Natural killer cell treated with Interleukin-12 subunit alpha and Interleukin-12 subunit beta and Interleukin-15 and Interleukin-18, amount 100 ng/mL, for 72 hours (primary cell): ENCODE measurements at places on chromosomes 6 and 20.

DNA sequence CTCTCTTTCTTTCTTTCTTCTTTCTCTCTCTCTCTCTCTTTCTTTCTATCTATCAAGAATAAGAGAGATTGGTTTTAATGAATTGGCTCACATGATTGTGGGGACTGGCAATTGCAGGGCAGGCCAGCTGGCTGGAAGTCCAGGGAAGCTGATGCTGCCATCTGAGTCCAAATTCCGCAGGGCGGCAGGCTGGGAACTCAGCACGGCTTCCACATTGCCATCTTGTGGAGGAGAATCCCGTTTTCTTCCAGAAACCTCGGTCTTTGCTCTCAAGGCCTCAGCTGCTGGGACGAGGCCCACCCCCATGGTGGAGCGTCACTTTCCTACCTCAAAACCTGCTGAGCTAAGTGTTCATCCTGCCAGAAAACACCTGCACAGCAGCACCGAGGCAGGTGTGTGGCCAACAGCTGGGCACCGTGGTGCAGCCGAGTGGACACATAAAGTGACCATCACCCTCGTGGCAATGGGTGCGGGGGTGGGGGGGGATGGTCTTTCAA is 58.8 kb upstream of the SLCO4A1 start:
- no peak overlapping the region for H3K27ac ChIP-seq
- no peaks in the 10 kb centered on the region for H3K36me3 ChIP-seq
- no peak overlapping the region for H3K4me3 ChIP-seq
- H3K27me3 ChIP-seq, result peaks cover 31% of the 10 kb centered on the region
- no peak for DNase-seq

GRCh38 chr6:79941489-79942151 is 5.7 kb downstream of the ELOVL4 start:
- peak overlapping the region; percentile 70 for H3K4me3 ChIP-seq
- DNase-seq, result no peak
- peaks cover 32% of the 10 kb centered on the region for H3K27me3 ChIP-seq
- no peaks in the 10 kb centered on the region for H3K36me3 ChIP-seq
- peaks cover 10% of the 10 kb centered on the region for H3K4me1 ChIP-seq

DNA sequence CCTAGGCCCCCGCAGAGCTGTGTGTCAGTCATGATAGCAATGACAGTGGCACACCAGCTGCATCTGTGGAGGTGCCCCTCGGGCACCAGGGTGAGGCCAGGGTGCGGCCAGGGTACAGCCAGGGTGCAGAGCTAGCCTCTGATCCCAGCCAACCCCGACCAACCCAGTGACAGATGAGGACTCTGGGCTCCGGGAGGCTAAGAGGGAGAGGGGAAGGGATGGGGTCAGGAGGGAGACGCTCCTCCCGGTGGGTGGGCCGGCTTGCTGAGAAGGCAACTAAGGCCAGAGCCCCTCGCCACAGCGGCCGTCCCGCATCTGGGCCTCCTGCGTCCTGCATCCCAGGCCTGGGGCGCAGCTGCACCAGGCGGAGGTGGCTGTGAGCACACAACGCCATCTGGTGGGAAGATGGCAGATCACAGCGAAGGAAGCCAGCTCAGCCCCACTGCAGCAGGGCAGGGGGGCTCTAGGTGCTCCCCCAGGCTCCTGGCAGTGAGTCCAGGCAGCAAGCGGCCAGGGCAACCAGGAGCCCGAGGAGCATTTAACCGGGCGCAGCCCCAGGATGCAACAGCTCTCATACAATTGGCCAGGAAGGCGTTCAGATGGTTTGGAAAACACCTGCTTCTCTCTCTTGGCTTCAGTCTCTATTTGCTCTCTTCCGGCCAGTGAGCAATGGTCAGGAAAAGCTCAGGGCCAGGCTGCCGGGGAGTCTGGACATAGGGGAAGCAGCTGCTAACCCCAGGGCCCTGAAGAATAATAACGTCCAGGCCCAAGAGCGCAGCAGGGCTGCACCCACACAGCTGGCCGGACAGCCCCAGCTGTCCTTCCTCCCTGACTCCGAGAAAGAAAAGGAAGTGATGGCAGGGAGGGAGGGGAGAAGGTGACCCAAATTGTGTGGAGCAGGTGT is 169.4 kb downstream of the TAF4 start:
- no peaks in the 10 kb centered on the region for H3K27me3 ChIP-seq
- no peaks in the 10 kb centered on the region for H3K4me1 ChIP-seq
- DNase-seq, result no peak
- no peak overlapping the region for H3K27ac ChIP-seq
- H3K4me3 ChIP-seq, result no peak overlapping the region

GRCh38 chr6:166341464-166341863 is 881 bp downstream of the SFT2D1 start:
- H3K36me3 ChIP-seq, result peaks cover 5% of the 10 kb centered on the region
- no peaks in the 10 kb centered on the region for H3K27me3 ChIP-seq
- peak overlapping the region; percentile 87 for H3K4me3 ChIP-seq
- no peak for DNase-seq

GRCh38 chr20:61643656-61644377 is 391.8 kb downstream of the CDH4 start:
- peaks cover 4% of the 10 kb centered on the region for H3K27me3 ChIP-seq
- DNase-seq, result no peak
- H3K27ac ChIP-seq, result no peak overlapping the region
- H3K4me1 ChIP-seq, result no peaks in the 10 kb centered on the region
- H3K4me3 ChIP-seq, result no peak overlapping the region

DNA sequence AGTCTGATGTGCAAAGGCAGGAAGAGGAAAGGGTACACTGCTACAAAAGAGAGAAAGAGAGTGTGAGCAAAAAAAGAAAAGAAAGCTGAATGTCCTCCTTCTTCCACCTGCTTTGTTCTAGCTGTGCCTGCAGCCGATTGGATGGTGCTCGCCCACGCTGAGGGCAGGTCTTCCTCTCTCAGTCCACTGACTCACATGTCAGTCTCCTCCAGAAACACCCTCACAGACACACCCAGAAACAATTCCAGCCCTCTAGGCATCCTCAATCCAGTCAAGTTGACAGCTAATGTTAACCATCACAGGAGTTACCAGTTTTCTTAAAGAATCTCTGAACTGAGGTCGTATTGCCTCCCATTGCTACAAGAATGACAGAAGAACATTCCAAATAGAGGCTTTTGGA is 411.9 kb upstream of the SASH1 start:
- H3K27ac ChIP-seq, result no peak overlapping the region
- no peaks in the 10 kb centered on the region for H3K27me3 ChIP-seq
- peaks cover 7% of the 10 kb centered on the region for H3K36me3 ChIP-seq
- no peak overlapping the region for H3K4me3 ChIP-seq

GRCh38 chr6:88111991-88112390 is 54.2 kb downstream of the CNR1 start:
- peaks cover 25% of the 10 kb centered on the region for H3K27me3 ChIP-seq
- no peak for DNase-seq
- no peak overlapping the region for H3K27ac ChIP-seq
- no peak overlapping the region for H3K4me3 ChIP-seq

- H3K4me1 ChIP-seq, result no peaks in the 10 kb centered on the region
- no peak overlapping the region for H3K4me3 ChIP-seq
- peaks cover 10% of the 10 kb centered on the region for H3K27me3 ChIP-seq
- no peaks in the 10 kb centered on the region for H3K36me3 ChIP-seq
- H3K27ac ChIP-seq, result no peak overlapping the region
- no peak for DNase-seq
These were observed 211.5 kb upstream of the FOXA2 start for GRCh38 chr20:22795871-22796270.

GRCh38 chr6:14537030-14537429 is 419.5 kb downstream of the CD83 start:
- H3K4me3 ChIP-seq, result no peak overlapping the region
- H3K27me3 ChIP-seq, result no peaks in the 10 kb centered on the region
- no peaks in the 10 kb centered on the region for H3K36me3 ChIP-seq
- H3K27ac ChIP-seq, result no peak overlapping the region
- no peak for DNase-seq
- H3K4me1 ChIP-seq, result peaks cover 5% of the 10 kb centered on the region

GRCh38 chr6:17161076-17161475 is 59.2 kb downstream of the STMND1 start:
- no peak overlapping the region for H3K27ac ChIP-seq
- no peaks in the 10 kb centered on the region for H3K4me1 ChIP-seq
- H3K4me3 ChIP-seq, result no peak overlapping the region
- H3K27me3 ChIP-seq, result peaks cover 9% of the 10 kb centered on the region
- no peaks in the 10 kb centered on the region for H3K36me3 ChIP-seq

- peaks cover 26% of the 10 kb centered on the region for H3K27me3 ChIP-seq
- no peak for DNase-seq
- no peaks in the 10 kb centered on the region for H3K4me1 ChIP-seq
- no peaks in the 10 kb centered on the region for H3K36me3 ChIP-seq
These were observed 3.9 kb downstream of the OTOR start for GRCh38 chr20:16752082-16752481.

DNA sequence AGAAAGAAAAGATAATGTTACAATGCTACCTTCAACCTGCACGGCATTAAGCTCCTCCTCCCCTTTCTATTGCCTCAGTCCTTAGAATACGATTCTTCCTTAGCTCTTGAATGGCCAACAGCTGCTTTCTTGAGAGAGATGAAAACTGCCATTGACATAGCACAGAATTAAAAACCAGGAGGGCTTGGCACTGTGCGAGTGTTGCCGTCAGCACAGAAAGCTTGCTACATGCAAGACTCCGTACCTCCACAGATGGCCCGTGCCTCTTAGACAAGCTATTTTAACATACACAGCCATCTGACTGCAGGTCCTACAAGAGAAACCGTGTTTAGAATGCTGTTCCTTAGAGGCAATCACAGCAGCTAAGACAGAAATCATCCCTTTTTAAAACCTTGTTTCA is 51.7 kb downstream of the ALDH5A1 start:
- H3K4me1 ChIP-seq, result no peaks in the 10 kb centered on the region
- no peaks in the 10 kb centered on the region for H3K36me3 ChIP-seq
- no peak overlapping the region for H3K4me3 ChIP-seq
- H3K27ac ChIP-seq, result no peak overlapping the region

DNA sequence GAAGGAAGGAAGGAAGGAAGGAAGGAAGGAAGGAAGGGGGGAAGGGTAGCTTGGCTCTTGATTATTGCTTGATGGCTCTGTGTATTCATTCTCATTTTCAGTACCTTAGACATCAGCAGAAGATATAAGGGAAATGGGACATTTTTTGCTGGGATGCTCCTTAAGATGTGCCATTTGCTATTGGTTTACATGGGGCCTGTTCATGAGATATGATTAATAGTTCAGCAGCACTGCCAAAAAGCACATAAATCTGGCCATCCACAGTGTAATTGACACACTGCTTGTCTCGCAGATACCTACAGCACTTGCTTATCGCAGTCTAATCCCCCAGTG is 137.5 kb upstream of the JARID2 start:
- no peak for DNase-seq
- H3K27me3 ChIP-seq, result peaks cover 4% of the 10 kb centered on the region

GRCh38 chr6:75830959-75831885 is 82.2 kb downstream of the MYO6 start:
- no peaks in the 10 kb centered on the region for H3K36me3 ChIP-seq
- no peak overlapping the region for H3K27ac ChIP-seq
- peak overlapping the region; percentile 28 for H3K4me3 ChIP-seq
- DNase-seq, result no peak

DNA sequence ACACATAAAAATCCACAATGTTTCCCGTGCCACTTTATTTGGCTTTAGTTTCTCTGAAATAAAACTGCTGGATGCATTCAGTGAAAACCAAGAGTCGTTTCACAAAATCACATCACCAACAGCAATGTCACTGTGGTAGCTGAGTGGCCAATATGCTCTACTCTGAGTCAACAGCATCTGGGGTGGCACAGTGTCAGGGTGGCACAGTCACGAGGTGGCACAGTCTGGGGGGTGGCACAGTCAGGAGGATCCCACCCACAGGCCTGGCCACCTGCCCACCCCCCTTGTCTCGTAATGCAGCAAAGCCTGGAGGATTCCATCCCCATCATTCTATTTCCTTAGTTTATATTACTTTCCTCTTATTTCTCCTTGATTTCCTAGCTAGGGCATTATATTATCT is 87.0 kb downstream of the ANKRD60 start:
- H3K27me3 ChIP-seq, result peaks cover 14% of the 10 kb centered on the region
- DNase-seq, result no peak
- H3K36me3 ChIP-seq, result no peaks in the 10 kb centered on the region
- H3K27ac ChIP-seq, result no peak overlapping the region
- H3K4me1 ChIP-seq, result no peaks in the 10 kb centered on the region
- no peak overlapping the region for H3K4me3 ChIP-seq

GRCh38 chr6:145244349-145245100 is 490.8 kb downstream of the EPM2A start:
- no peaks in the 10 kb centered on the region for H3K36me3 ChIP-seq
- no peak overlapping the region for H3K4me3 ChIP-seq
- no peaks in the 10 kb centered on the region for H3K4me1 ChIP-seq

DNA sequence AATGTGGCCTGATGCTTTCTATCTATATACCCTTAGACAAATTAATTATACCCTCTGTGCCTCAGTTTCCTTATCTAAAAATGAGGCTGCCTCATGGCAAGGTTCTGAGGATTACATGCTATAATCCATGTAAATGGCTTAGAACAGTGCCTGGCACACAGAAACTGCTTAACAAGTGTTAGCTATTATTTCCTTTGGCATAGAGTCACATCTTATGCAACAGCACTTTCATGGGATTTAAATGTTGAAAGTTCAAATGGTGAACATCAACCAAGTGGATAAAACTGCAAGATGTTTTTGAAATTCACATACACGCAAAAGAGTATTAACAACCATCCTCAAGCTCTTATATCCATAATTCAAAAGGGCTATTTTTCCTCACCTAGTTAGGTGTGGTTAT is 202.8 kb upstream of the JAG1 start:
- H3K27ac ChIP-seq, result no peak overlapping the region
- H3K27me3 ChIP-seq, result no peaks in the 10 kb centered on the region
- no peaks in the 10 kb centered on the region for H3K36me3 ChIP-seq
- DNase-seq, result no peak

DNA sequence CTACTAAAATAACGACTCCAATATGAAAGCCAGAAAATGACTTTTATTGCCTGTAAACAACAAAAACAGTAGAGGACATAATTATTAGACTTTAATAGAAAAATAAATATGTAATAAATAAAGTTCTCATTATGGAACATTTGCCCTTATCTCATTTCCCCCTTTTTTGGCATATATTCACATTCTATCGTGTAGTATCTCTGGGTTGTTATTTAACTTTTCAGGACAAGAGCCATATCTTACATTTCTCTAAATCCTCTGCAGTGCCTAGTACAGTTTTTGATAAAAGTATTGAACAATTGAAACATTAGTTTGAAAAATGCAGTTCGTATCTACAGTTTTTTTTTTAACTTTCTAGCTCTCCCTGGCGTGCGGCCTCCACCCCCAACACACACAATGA is 442.0 kb upstream of the SOX4 start:
- DNase-seq, result no peak
- no peaks in the 10 kb centered on the region for H3K36me3 ChIP-seq
- H3K27me3 ChIP-seq, result no peaks in the 10 kb centered on the region
- no peak overlapping the region for H3K27ac ChIP-seq

- no peak for DNase-seq
- peaks cover 8% of the 10 kb centered on the region for H3K36me3 ChIP-seq
- no peak overlapping the region for H3K4me3 ChIP-seq
- peaks cover 5% of the 10 kb centered on the region for H3K27me3 ChIP-seq
- peaks cover 34% of the 10 kb centered on the region for H3K4me1 ChIP-seq
These were observed 16.2 kb upstream of the TREM1 start for GRCh38 chr6:41302638-41303037.

- H3K27me3 ChIP-seq, result peaks cover 3% of the 10 kb centered on the region
- no peak overlapping the region for H3K4me3 ChIP-seq
- no peak for DNase-seq
- no peaks in the 10 kb centered on the region for H3K4me1 ChIP-seq
- H3K36me3 ChIP-seq, result no peaks in the 10 kb centered on the region
- no peak overlapping the region for H3K27ac ChIP-seq
These were observed 113.5 kb downstream of the CD83 start for GRCh38 chr6:14231071-14231483.
